ENCODE measurements at places on chromosomes 5 and 9. TPM values are rescaled to one million over a fixed set of nuclear protein-coding genes. Genes with fewer than 3 reads are reported as not detected.

The EGFLAM gene
- total RNA-seq, result 3.9 TPM

The YIPF5 gene
- total RNA-seq, result 42.0 TPM

The HSPA9 gene
- total RNA-seq, result 204 TPM

DNA sequence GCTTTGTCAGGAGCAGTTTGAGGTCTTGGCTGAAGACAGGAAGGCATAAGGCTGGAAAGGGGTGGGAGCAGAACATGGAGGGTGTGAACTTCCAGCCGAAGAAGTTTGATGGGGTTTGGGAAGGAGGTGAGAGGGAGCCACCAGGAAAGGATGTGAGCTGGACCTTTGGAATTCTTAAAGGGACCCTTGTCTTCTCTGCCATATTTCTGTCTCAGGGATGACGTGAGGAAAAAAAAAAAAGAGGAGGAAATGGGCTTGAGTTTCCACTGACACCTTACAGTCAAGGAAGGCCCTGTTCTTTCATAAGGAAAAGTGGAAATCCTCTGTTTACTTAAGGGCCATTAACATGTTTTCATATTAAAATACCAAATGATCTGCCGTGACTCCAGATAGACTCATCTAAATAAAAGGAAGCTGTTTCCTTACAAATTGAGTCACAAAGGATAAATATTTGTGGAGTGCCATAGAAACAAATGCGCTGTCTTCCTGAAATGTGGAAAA lies 132.1 kb downstream of the PALM2AKAP2 start:
- no peaks in the 10 kb centered on the region for H3K27me3 ChIP-seq
- DNase-seq, result no peak
- peaks cover 32% of the 10 kb centered on the region for H3K4me1 ChIP-seq
- H3K27ac ChIP-seq, result peak overlapping the region; percentile 74
- no peaks in the 10 kb centered on the region for H3K36me3 ChIP-seq

DNA sequence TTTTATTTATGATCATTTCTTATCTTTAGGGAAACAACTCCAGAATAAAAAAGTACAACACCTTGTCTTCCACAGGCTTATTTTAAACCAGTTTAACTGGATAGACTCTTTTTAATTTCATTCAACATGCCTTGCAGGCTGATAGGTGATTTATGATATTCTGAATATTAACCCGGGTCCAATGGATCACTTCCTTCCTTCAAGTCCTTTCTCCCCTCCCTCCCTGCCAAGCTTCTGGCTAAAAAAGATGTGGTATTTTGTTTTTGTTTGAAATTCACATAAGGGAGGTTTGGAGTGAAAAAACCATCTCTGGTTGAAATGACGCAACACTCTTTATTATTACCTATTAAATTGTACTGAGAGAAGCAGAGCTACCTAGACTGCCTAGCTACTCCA lies 265.3 kb downstream of the MLLT3 start:
- no peak overlapping the region for H3K27ac ChIP-seq
- no peaks in the 10 kb centered on the region for H3K27me3 ChIP-seq
- DNase-seq, result no peak

GRCh38 chr5:176676361-176676824 lies 29.1 kb downstream of the TSPAN17 start:
- no peak overlapping the region for H3K4me3 ChIP-seq
- H3K27me3 ChIP-seq, result peaks cover 62% of the 10 kb centered on the region
- no peak for DNase-seq
- H3K36me3 ChIP-seq, result no peaks in the 10 kb centered on the region

DNA sequence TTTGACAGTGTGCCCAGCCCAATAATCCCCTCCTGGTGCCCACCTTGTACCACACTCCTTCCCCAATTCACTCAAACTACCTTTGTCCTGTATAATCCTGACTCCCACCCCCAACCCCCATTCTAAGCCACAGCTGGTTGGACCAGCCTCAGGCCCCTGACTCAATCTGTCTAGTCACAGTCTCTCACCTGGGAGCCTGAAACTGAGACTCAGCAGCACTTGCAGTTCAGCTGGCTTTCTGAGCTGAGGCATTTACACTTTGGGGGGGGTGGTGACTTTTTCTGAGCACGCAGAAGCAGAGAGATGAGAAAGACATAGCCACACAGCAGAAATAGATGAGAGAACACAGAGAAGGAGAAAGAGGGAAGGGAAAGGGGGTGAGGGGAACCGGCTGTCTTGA lies 247.3 kb downstream of the MAN2A1 start:
- no peaks in the 10 kb centered on the region for H3K4me1 ChIP-seq
- DNase-seq, result no peak
- no peak overlapping the region for H3K4me3 ChIP-seq
- no peak overlapping the region for H3K27ac ChIP-seq
- no peaks in the 10 kb centered on the region for H3K36me3 ChIP-seq
- H3K27me3 ChIP-seq, result no peaks in the 10 kb centered on the region

DNA sequence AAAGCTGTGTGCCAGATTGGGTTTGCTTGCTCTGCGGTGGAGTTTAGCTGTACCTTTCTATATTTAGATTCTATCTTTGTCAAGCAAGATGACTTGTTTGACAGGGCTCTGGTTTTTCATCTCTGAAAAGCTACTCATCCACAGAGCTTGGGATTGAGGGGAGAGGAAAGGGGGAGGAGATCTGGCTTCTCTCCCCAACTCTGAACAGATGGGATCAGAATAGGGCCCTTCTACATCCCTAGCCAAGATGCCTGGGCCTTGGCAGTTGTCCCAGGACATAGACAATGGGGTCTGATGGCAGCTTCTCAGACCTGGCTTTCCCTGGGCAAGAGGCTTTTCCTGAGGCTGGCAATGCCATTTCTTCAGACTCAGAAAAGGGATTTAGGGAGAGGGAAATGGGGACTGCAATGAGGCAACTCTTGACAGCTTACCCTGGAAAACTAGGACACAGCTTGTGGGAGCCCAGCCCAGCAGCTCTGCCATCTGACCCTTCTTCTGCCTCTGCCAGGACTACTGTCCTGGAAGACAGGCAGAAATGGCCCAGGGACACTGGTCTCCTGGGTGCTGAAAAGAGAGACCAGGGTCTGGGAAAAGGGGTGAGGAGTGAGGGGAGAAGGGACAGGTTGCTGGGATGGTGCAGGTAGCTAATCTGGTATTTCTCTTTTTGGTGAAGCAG lies 50.2 kb upstream of the ASTN2 start:
- no peaks in the 10 kb centered on the region for H3K4me1 ChIP-seq
- DNase-seq, result no peak
- H3K27ac ChIP-seq, result no peak overlapping the region
- H3K4me3 ChIP-seq, result no peak overlapping the region

DNA sequence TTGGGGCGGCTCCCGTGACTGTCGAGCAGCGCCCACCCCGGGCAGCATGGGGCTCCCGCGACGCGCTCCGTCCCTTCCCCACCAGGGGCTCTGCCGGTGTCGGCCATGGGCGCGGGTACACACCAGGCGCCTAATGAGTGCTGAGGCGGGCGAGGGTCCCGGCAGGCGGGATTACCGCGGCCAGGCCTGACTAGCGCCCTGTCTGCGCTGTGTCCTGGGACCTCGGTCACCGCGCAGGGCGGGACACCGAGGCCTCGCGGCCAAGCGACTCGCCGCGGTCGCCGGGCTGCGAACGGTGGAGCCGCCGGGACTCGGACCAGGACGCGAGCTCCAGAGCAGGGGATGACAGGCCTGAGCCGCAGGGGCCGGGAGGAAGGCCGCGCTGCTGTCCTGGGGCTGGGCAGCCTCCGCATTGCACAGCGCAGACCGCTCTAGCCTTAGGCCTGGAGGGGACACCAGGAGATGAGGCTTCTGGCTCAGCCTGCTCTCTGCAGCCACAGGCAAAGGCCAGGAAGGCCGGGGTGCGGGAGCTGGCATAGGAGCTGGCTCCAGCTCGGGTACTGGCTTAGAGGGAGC lies 14.1 kb downstream of the LCN10 start:
- peaks cover 27% of the 10 kb centered on the region for H3K36me3 ChIP-seq
- H3K27ac ChIP-seq, result peak overlapping the region; percentile 80
- peak overlapping the region; percentile 92 for H3K4me3 ChIP-seq
- no peak for DNase-seq
- peaks cover 50% of the 10 kb centered on the region for H3K4me1 ChIP-seq
- H3K27me3 ChIP-seq, result no peaks in the 10 kb centered on the region

DNA sequence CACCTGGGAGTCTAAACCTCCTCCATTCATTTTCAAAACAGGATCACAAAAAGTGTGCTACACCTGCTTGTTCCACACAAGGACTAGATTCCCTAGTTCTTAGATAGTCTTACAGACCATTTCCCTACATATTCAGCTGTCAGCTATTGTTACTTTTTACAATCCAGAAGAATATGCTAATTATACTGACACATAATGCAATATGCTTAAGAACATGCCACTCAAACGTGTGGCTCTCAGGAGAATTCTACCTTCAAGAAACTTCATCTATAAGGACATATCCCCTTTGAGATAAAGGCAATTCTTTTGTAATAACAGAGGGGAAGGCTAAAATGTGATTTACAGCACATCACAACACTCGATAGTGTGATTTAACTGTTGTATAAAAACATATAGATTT lies 456.1 kb upstream of the ARRDC3 start:
- no peak for DNase-seq
- H3K27ac ChIP-seq, result no peak overlapping the region
- H3K36me3 ChIP-seq, result no peaks in the 10 kb centered on the region
- H3K4me3 ChIP-seq, result no peak overlapping the region

DNA sequence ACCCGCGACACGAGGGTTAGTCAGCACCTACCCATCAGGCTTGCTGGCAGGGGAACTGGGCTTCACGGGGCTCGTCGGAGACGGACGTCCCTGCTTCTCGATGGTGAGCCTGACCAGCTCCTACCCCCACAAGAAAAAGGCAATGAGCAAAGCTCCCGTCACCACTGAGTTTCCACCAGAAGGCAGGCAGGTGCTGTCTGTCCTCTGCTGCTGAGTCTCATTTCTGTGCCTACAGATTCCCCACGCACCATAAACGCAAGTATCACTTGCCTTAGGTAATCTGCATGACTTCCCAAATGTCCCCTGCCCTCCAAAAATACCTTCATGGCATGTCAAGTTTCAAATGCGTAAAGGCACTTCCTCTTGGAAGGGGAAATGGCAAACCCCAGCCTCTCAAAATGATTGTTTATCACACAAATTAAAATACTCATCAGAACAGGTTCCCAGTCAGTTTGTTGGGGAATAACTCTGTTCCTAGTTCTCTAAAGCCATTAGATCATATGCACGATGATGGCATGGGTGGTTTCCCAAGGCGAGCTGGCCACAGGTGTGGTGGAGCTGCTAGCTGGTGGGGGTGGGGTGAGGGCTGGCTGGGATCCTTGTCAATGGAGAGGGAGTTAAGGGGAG lies 85.0 kb downstream of the PRRT1B start:
- H3K27ac ChIP-seq, result no peak overlapping the region
- peaks cover 26% of the 10 kb centered on the region for H3K4me1 ChIP-seq
- no peak overlapping the region for H3K4me3 ChIP-seq
- H3K27me3 ChIP-seq, result no peaks in the 10 kb centered on the region

DNA sequence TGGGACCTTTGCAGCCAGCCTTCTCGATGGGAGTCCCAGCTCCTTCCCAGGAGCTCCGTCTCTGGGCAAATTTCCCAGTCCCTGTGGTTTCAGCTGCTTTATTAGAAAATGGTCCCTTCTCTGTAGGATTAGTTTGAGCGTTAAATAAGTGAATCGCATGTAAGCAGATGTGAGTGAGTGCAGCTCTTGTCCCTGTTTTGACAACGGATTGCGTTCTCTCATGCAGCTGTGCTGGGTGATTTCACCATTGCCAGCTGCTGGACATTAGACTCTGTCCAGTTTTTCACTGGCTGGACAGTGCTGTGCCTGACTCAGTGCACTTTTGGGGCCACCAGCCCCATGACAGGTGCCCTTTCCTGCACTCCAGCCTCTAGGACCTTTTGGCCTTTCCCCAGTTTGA lies 11.6 kb upstream of the CEL start:
- DNase-seq, result no peak
- H3K27me3 ChIP-seq, result no peaks in the 10 kb centered on the region
- no peaks in the 10 kb centered on the region for H3K4me1 ChIP-seq
- peaks cover 89% of the 10 kb centered on the region for H3K36me3 ChIP-seq

GRCh38 chr5:89613222-89613956 lies 730.4 kb upstream of the MEF2C start:
- no peaks in the 10 kb centered on the region for H3K4me1 ChIP-seq
- no peaks in the 10 kb centered on the region for H3K27me3 ChIP-seq
- H3K36me3 ChIP-seq, result no peaks in the 10 kb centered on the region
- H3K4me3 ChIP-seq, result no peak overlapping the region
- DNase-seq, result no peak

GRCh38 chr5:158392753-158393152 lies 533.8 kb upstream of the CLINT1 start:
- no peak for DNase-seq
- H3K4me3 ChIP-seq, result no peak overlapping the region
- H3K27me3 ChIP-seq, result no peaks in the 10 kb centered on the region
- H3K27ac ChIP-seq, result no peak overlapping the region
- no peaks in the 10 kb centered on the region for H3K4me1 ChIP-seq
